ENCODE measurements at places on chromosomes 4 and X. TPM values are rescaled to one million over a fixed set of nuclear protein-coding genes. Genes with fewer than 3 reads are reported as not detected.
A peak's percentile ranks its signal among the peaks of the same experiment; 100 is the strongest.

DNA sequence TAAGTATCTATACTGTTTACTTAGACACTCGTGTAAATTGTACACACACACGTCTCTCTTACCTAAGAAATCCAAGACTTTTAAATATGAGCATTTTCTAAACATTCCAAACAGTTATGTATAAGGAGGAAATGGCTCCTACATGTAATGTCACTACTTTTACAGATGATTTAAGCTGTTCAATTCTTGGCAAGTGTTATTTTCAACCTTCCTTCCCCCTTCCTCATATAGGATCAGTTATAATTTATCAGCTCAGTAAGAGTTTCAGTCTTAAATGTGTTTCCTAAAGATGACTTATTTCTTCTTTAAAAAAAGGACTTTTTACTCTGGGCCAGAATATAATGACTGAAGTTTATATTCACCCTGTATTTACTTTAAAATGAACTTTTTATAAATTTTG, 601.1 kb downstream of the ANKRD50 start:
- no peak for DNase-seq

DNA sequence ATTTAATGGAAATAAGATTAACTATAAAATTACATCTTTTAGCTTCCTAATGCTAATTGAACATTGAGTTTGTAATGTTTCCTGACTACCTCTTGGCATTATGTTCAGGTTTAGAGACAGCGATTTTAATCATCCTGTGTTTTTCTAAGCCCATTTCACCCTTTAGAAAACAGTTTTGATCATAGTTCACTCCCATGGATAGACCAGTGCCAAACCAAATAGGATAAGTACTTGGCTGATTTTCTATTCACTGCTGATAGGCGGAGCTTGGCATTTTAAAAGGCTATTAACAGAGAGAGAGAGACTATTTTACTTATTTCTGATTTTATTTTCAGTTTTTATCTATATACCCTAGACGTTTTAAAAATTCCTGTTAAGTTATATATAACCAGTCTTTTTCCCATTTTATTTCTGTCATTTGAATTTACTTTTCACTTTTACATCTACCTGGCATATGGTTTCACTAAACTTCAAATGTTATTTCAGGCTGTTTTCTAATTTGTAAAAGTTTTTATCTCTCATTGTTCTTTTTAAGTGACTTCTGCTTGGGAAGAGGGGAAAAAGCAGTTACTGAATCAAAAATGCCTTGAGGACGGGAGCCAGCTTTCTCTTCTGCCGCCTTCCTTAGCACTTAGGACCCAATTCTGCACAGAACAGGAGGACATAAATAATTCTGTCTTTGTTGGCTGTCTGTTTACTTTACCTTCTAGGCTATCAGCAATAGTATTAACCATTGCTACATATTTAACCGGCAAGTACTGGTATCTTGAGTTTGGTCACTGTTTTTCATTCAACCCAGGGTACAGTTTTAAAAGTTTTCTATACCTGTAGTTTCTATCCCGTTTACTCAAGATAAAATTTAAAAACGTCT, 46.4 kb downstream of the SGMS2 start:
- no peak for DNase-seq

GRCh38 chr4:75180790-75181776, 248.2 kb downstream of the PARM1 start:
- no peak for DNase-seq

- DNase-seq: no peak
Observed at GRCh38 chr4:27720010-27720766, 859.5 kb downstream of the STIM2 start.

Gene RAI2
- total RNA-seq: 43.1 TPM

- DNase-seq: no peak
Observed at GRCh38 chrX:17608888-17609287, 128.4 kb upstream of the SCML1 start.

Gene TMPRSS11A
- not detected for total RNA-seq

Gene PNCK
- 1.5 TPM for total RNA-seq

DNA sequence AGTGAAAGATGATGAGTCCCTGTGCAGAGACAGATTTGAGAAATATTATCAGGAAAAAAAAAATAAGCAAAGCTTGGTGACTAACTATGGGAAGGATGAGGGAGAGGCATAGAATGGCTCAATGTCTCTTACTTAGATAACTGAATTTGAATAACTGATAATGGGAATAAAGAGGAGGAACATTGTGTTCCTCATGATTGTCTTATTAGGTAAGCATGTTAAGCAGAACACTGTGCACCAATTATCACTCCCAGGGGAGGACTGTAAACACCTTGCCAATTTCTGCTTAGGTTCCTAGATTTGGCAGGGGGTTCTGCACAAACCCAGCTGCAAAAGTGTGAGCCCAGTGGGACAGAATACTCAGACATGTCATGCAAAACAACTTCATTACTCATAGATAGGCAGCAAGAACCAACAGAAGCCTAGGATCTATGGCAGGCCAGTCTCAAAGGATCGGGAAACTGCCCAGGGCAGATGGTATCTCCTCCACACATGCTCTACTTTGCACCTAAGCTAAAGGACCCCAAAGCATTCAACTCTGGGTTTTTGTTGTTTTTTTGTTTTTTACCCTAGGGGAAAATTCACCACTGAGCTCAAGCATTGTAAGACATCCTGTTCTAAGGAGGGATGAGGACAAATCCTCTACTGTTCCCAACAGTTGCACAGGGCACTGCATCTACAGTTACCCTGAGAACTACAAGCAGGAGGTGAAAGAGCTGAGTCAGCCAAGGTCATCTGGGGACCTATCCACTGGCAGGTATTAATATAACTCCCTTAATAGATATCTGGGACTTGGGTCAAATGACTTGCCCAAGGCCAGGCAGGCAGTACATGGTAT, 907.0 kb downstream of the RAPGEF2 start:
- no peak for DNase-seq

GRCh38 chrX:153641627-153642026, 5.4 kb upstream of the DUSP9 start:
- no peak for DNase-seq

Gene CACNA1F
- total RNA-seq: 0.25 TPM

GRCh38 chr4:25350561-25350960, 26.5 kb upstream of the ANAPC4 start:
- no peak for DNase-seq

DNA sequence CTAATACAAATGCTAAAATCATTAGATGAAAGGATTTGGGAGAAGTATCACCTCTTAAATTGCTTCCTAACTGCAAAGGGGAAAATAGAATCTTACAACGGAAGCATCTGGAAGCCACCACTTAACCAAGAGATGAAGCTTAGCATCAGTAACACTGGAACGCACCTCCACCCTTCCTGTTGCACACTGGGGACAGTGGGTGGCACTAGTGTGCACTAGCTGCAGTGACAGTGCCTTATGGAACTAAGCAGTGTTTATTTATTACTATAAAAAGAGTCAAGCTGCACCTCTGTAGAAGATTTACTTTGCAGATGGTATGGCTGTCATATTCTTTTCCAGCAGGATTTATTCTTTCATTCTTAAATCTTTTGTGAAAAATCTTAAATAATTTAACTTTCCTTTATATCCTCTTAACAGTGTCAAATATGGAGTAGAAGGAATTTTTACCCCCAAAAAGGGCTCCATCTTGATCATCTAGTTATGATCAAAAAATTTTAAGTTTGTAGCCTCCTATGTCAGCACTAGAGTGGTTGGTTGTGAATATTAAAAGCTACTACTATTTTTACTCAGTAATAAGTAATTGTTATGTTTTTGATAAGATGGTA, 76.7 kb downstream of the SCD5 start:
- no peak for DNase-seq

DNA sequence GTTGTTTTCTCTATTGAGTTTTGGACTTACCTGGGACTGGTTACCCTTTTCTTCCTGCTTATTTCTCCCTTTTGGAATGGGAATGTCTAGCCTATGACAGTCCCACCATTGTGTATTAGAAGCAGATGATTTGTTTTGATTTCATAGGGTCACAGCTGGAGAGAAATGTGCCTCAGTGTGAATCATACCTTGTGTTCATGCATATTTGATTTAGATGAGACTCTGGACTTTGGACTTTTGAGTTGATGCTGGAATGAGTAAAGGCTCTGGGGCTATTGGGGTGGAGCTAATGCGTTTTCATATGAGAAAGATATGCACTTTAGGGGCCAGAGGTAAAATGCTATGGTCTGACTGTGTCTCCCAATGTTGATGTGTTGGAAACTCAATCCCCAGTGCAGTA, 30.5 kb upstream of the TEX13C start:
- no peak for DNase-seq

DNA sequence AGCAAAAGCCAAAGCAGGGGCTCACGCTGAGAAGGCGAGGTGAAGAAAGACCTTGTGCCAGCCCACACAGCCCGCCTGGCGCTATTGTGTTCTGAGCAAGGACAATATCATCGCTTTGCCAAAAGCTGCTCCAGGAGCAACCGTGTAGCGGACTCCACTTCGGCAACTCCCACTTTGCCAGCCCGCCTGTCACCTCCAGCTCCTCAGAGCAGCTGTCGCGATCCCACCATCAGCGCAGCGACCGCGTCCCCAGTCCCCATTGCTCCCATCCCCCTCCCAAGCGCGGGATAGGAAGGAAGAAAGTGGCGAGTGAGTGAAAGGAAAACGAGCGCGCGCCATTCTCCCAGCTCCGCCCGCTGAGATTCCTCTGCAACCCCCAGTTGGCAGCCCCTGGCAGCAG, 759 bp downstream of the ZC4H2 start:
- peak; percentile 62 for DNase-seq

- no peak for DNase-seq
Observed at GRCh38 chrX:25084446-25084845, 68.7 kb upstream of the ARX start.
